ENCODE measurements at places on chromosomes 2 and 18.

DNA sequence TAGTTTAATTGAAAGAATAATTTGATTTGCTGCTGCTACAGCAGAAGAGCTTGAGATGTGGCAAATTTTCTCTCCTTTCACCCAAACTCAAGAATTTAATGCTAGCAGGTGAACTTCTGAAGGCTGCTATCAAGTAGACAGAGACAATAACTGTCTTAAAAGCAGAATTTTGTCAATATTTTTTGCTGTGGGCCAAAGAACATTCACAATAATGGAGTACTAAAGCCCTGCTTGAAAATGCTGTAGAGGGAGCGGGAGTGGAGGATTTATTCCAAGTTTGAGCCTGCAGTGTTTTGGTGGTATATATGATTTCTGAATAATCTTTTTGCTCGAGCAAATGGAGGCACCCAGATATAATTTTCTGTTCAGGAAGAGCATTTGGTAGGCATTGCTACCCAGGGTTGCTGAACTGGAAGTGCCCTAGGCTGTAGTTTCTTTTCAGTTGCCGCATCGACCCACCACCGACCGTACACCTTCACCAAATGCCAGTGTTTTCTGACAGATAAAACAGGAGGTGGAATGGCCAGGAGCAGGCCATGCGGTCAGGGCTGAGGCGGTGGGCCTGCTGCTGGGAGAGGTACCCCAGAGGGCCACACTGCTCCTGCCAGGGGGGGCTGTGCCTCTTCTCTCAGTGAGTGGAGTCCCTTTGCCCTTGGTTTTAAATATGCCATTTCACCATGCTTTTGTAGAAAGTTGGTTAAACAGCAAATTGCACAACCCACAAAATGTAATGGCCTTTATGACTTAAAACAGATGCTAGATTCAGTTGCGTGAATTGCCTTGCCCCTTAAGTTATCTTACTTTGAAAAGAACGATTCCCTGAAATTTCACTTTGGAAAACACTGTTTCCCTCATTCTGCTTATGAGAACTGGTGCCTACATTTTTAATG is 36.4 kb downstream of the TSHZ1 start:
- no peak for DNase-seq

DNA sequence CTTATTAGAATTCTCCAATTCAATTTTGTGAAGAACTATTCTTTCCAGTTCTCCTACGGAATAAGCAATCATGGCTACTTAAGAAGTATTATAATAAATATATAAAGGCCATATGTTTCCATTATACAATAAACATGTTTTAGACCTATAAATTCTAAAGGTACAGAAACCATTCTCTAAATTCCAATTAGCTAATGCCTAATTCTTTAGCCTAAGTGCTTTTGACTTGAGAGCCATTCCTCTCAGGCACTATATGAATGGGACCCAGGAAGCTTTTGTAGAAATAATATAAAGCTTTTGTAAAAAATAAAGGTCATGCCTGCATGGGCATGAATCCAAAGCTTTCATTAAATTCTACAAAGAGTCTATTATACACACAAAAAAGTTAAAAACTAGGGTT is 161.0 kb upstream of the UNC80 start:
- no peak for DNase-seq

GRCh38 chr2:70992945-70993853 is 1.5 kb downstream of the TEX261 start:
- no peak for DNase-seq

GRCh38 chr2:180938451-180938850 is 42.0 kb upstream of the UBE2E3 start:
- no peak for DNase-seq

DNA sequence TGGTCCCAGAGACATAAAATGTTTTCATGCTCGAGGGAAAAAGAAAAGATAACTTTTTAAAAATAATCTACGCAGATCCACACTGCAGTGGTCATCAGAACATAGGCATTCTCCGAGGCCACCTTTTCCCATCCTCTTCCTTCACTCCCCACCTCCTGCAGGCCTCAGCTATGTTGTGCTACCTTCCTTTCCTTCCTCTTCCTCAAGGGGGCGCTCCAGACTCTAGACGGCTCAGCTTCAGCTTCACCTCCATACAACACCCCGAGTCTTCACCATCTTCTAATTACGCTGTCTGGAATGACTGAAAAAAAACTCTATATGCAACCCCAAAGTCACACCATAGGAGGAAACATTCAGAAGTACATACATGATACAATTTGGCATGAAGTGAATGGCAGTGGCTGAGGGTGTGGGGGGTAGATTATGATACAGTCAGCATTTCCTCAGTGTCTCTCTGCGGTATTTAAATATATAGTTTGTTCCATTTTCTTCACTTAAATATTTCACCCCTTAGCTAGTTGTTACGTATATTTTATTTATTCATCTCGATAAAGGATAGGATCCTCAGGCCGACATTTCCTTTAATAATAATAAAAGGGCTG is 583.6 kb downstream of the IRS1 start:
- peak; percentile 19 for DNase-seq

GRCh38 chr2:230877116-230877758 is 12.5 kb downstream of the ITM2C start:
- no peak for DNase-seq

- DNase-seq: no peak
Measured at GRCh38 chr18:71450257-71450656, 1093.9 kb downstream of the CBLN2 start.

- no peak for DNase-seq
Measured at GRCh38 chr2:58727981-58728656, 487.0 kb upstream of the FANCL start.

DNA sequence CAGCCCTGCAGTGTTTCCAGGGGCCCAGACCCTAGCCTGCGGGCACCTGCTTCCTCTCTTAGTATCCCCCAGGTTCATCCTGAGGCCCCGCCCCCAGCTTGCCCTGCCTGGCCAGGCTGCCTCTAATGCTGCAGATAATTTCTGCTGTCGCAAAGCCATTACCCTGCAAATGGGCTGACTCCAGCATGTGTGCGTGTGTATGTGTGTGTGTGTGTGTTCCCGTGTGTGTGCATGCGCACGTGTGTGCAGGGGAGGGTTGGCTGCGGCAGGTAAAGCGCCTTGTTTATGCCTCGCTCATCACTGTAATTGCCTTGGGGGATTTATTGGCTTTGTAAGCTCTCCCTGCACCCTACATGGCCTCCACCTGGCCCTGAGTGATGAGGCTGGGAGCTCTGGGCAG is 7.6 kb upstream of the PRSS56 start:
- no peak for DNase-seq

- DNase-seq: no peak
Measured at GRCh38 chr2:47751856-47752414, 31.0 kb upstream of the MSH6 start.

GRCh38 chr18:59050661-59051057 is 89.0 kb upstream of the SEC11C start:
- no peak for DNase-seq

DNA sequence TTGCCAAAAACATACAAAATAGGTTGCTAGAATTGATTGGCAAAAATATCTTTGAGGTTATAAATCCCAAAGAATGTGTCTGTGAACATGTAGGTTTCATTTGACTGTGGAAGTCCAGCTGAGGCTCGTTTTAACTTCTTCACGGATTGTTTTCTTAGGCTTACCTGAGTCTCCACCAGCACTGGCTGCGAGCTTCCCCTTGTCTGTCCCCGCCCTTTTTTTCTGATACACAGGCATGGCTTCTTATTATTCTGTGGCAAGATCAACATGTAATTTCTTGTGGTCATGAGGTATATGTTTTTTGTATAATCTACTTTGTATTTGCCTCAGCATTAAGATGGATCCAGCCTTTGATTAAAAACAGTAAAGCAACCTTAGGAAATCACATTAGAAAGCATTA is 7.2 kb upstream of the SLC40A1 start:
- DNase-seq: no peak

DNA sequence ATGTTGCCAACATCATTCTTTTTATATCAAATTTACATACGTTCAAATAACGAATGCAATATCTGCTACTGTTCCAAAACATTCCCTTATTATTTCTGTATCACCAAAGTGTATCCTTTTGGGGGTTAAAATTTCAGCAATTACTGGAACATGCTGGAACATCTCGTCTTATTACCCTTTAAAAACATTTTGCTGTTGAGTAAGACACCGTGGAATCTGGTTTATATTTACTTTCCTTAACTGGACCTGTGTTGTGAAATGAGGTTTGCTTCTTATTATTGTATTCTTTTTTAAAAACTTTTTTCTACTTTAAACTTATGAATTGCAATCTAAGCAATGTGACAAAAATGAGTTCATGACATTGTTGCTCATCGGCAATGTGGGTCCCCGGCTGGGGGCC is 87.4 kb upstream of the PTPRM start:
- DNase-seq: no peak

GRCh38 chr2:206220997-206221396 is 53.5 kb upstream of the ZDBF2 start:
- no peak for DNase-seq

- DNase-seq: peak; percentile 76
Measured at GRCh38 chr2:85551698-85552678, 9.3 kb downstream of the GGCX start.

GRCh38 chr2:23697256-23698075 is 229.5 kb downstream of the ATAD2B start:
- no peak for DNase-seq

DNA sequence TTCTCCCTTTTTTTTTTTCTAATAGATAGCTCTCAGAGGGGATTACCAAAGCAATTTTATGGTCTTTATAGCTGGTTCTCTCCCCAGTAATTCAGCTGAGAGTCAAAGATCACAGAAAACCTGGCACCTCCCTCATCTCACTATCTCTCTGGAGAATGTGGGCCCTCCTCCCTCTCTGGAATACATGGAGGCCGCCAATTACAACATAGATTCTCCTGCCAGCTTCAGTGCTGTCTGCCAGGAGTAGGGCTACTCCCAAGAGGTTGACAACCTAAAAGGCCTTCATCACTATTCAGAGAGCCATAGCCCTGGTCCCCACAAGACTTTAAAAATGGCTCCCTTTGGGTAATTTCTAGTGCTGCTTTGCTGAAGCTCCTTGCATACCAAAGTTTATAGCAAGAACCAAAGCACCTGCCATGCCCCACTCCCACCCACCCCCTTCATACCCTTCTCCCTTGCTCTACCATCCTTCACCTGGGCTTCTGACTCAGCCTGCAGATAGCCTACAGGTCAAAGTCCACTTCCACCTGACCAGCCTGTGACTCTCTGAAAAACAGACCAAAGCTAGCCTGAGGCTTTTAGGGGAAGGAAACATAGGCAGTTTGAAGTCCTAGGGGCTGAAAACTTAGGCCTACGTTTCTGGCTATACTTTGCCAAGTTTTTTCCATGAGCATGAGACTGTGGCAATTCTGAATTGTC is 472.3 kb downstream of the TNS1 start:
- DNase-seq: no peak

- no peak for DNase-seq
Measured at GRCh38 chr2:75142081-75142480, 57.2 kb downstream of the TACR1 start.

DNA sequence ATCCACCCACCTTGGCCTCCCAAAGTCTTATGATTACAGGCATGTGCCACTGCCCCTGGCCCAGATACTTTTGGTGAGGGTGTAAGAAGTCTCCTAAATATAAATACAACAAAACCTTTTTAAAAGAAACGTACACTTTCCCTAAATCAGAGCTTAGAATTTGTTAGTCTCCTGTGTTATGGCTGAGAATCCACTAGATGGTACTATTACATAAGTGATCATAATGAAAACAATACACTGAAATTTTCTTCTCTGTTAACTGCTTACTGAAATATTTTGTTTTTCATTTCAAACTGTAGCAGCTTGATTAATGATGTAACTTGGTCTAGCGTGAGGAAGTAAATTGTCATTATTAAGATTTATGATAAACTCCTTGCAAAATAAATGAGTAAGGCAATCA is 74.8 kb upstream of the FAM98A start:
- DNase-seq: no peak

DNA sequence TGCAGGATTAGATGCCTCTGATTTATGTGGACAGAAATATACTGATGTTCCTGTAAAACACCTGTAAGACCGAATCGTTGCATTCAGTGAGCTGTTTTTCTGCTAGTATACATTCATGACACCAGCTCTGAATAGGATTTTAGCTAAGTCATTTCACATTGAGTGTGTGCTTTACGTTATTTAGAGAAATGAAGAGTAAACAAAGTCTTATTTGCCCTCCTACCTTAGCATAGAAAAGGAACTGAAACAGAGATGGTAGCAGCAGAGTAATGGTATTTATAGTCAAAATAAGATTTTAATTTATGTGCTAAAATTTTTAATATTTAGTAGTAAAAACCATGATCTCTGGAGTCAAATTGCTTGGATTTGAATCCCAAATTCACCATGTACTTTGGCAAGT is 168.0 kb downstream of the CERS6 start:
- no peak for DNase-seq

- no peak for DNase-seq
Measured at GRCh38 chr2:120291401-120292311, 39.0 kb downstream of the RALB start.

DNA sequence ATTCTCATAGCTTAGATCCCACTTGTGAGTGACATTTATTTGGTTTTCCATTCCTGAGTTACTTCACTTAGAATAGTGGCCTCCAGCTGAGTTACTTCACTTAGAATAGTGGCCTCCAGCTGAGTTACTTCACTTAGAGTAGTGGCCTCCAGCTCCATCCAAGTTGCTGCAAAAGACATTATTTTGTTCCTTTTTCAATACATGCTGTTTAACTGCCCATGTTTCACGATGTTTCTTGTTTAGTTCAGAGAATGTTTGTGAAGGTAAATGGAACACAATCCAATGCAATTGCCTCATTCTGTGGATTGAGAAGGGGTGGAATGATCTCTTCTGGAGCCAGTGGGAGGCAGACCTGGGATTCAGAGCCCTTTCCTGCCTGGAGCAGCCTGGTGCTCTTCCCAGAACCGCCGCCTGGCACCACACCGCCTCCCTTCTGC is 273.5 kb upstream of the ATP5MC3 start:
- DNase-seq: no peak

- DNase-seq: no peak
Measured at GRCh38 chr2:233656443-233656842, 15.3 kb upstream of the UGT1A9 start.

DNA sequence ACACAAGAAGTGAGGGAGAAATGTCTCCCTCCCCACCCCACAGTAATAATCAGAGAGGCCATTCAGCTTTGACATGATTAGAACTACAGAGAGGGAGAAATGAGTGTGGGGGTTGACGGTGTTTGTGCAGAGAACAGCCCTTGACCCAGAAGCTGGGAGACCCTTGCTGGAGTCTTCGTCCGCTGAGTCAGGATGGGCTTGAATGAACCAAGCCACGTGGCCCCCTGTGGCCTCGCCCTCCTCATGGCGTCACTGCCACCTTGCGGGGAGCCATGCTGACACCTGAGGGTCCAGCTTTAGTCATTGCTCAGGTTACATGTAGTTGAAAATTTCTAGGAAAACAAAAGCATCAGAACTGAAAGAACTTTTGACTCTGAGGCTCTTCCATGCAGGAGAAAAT is 101.2 kb downstream of the DGKD start:
- no peak for DNase-seq

Data from activated CD4-positive, alpha-beta T cell treated with anti-CD3 and anti-CD28 coated beads, Interleukin-2, amount 50 U/mL, for 24 hours (primary cell).